ENCODE measurements at places on chromosomes 6 and 20.

- no peak for DNase-seq
These were observed 53.0 kb downstream of the LINC00237 start for GRCh38 chr20:21053002-21053762.

GRCh38 chr6:14353798-14354197 lies 236.2 kb downstream of the CD83 start:
- no peak for DNase-seq

DNA sequence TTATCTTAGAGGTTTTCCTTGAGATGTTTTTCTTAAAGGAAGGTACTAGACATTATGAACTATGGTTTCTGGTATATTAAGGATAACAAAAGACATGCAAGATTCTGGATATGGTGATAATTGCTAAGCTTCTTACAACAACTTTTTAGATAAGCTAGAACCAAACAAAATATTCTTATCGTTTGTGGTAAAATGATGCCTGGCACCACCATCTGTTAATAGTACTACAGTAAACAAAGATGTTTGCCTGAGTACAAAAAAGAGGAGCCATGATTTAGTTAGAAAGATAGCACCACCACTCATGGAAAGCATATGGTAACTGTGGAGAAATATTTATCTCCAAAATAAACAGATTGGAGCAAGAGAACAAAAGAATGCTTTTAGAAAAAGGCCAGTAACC lies 747.3 kb downstream of the COL12A1 start:
- no peak for DNase-seq

- no peak for DNase-seq
These were observed 9.0 kb downstream of the POLH start for GRCh38 chr6:43584892-43585570.

DNA sequence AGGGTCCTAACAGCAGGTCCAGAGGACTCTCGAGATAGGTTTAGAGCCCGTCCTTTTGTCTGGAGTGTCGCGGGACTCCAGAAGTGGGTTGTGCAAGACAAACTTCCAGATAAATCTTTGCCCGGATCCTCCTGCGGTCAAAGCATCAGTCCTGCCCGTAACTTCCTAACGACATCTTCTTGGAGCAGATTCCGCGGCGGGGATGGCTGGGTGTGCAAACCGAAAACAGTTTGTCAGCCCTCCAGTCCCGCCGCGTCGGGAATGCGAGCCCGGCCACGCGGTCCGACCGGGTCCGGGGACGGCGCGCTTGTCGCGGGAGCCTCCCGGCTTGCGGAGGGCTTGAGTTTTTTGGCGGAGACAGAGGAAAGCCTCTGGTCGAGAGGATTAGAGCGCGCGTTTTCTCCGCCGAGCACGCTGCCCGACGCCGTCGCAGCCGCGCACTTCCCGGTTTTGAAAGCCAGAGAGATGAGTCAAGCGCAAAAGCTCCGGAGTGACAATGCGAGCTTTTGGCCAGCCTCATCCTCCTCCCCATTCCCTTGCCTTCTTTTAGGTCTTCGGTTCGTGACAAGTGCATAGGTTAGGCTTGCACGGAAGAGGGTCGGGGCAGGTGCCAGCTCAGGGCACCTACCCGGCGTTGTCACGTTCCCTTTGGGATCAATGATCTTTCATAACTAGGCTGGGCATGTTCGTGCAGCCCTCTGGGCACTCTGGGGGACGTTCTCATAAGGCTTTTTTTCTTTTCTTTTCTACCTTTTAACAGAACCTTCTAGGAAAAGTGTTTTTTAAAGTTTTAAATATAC lies 91.3 kb upstream of the PRDM1 start:
- DNase-seq: no peak
